ENCODE measurements at places on chromosomes 5 and 9.

- DNase-seq, result peak; percentile 74
Measured at GRCh38 chr5:176629853-176630680, at the start of the genes EIF4E1B and SNCB. EIF4E1B (plus strand) TSS chr5:176630675; CDS start chr5:176642788, 12,113 bp downstream. SNCB (minus strand) TSS chr5:176630534; CDS start chr5:176629654, 880 bp downstream.

DNA sequence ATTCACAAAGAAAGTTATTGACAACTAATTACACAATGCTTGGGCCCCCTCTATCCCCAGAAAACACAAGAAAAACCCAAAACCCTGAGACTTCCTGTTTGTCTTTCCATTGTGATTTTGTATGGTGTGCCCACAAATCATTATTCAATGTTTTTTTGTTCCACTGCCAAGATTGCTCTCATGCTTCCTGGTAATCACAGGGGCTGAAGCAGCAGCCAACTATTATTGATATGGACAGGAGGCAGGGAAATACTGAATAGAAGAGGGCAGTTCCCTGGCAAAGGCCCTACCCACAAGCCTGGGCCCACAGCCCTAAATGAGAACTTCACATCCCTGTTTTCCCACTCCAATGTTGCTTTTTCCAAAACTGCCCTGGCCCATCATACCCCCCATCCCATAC is 21.5 kb upstream of the RFK start:
- peak; percentile 82 for DNase-seq

DNA sequence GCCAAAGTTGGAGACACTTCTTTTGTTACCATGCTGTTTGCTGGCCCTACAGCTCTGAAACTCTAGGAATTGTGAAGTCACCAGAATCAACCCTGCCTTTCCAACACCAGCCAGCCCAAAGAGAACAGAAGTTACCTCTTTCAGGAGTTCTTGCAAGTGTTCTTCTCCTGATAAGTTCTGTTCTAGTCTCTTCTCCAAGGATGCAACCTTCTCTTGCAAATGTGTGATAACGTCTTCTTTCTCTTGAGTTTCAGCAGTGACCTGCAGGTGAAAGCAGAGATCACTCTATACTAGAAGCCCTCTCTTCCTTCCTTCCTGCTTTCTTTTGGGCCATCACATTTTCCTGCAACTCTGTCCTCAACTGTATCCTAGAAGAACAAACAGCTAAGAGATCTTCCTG is 29.1 kb downstream of the GOLGA1 start:
- DNase-seq, result no peak

DNA sequence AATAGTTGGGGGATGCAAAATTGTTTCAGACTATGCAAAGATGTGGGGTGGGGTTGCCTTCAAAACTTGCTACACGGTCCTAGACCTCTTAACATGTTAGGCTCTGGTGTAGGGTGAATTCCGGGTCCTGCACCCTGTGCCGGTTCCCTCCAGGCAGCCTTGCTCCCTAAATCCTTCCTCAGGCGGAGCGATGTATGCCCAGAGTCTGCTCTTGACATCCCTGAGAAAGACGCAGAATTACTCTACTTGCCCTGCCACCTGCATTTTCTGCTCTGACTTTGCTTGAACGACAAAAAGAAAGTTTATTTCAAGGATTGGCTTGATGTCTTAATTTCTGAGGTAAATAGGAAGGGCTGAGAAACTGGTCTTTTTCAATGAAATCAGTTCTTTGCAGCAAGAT is 691 bp downstream of the THBS4 start:
- DNase-seq, result no peak

GRCh38 chr5:6909901-6910300 is 196.7 kb downstream of the TENT4A start:
- no peak for DNase-seq

GRCh38 chr5:108720391-108720790 is 27.3 kb upstream of the FER start:
- no peak for DNase-seq

- no peak for DNase-seq
Measured at GRCh38 chr9:109504689-109505088, 6.6 kb upstream of the PTPN3 start.

- DNase-seq, result peak; percentile 26
Measured at GRCh38 chr5:116652196-116652729, 77.6 kb upstream of the SEMA6A start.

- DNase-seq, result no peak
Measured at GRCh38 chr9:127384016-127384730, 12.8 kb upstream of the SLC2A8 start.

- DNase-seq, result no peak
Measured at GRCh38 chr9:132630811-132631210, 39.0 kb downstream of the DDX31 start.

GRCh38 chr5:131382407-131383395 is 118.8 kb downstream of the CDC42SE2 start:
- DNase-seq, result peak; percentile 14

GRCh38 chr9:36471359-36471758 is 71.3 kb upstream of the RNF38 start:
- DNase-seq, result no peak

GRCh38 chr9:137460363-137461315 is 1.5 kb upstream of the NSMF start:
- no peak for DNase-seq

DNA sequence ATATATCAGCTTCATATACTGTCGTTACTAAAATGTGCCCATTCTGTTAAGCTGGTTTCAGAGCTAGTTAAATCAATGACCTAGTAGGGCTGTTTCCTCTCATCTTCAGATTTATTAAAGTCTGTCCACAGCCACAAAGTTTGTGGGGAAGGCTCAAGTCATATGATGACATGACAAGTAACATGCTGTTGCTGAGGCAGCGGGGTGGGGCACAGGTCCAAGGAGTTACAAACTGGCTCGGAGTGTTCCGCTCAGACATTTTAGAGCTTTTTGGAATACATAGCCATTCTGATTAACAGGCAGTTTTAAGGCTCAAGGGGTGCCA is 2.7 kb upstream of the ANP32B start:
- no peak for DNase-seq

GRCh38 chr5:78640662-78641474 is 7.7 kb downstream of the LHFPL2 start:
- DNase-seq, result no peak

DNA sequence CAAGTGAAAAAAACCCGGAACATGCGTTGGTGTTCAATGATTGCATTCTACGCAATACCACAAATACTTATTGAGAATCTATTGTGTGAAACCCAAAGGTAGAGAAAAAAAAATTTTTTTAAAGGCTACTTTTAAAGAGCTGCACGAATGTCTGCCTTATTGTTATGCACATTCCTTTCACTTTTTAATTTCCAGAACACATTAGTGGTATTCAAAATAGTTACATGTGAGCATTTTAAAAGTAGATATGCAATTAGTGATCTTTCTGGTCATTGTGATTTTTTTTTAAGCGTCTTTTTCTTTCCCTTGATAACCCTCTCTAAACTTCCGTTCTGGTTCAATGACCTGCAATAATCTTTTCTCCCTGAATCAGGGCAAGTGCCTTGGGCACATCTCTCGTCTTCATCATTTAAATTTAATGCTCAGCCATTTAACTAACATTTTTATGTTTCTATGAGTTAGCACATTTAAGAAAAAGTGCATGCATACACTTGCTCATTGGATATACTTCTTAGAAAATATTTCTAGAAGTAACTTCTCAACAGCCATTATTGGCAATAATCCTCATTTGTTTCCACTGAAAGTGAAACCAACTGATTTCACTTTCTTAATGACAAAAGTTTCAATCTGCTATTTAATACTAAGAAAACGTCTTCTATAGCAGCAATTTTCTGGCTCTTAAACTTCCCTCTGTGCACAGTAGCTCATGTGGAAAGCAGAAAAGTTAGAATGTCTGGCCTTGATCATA is 80.3 kb downstream of the CDH6 start:
- DNase-seq, result no peak

GRCh38 chr5:147057051-147057450 is 177.8 kb upstream of the STK32A start:
- no peak for DNase-seq

DNA sequence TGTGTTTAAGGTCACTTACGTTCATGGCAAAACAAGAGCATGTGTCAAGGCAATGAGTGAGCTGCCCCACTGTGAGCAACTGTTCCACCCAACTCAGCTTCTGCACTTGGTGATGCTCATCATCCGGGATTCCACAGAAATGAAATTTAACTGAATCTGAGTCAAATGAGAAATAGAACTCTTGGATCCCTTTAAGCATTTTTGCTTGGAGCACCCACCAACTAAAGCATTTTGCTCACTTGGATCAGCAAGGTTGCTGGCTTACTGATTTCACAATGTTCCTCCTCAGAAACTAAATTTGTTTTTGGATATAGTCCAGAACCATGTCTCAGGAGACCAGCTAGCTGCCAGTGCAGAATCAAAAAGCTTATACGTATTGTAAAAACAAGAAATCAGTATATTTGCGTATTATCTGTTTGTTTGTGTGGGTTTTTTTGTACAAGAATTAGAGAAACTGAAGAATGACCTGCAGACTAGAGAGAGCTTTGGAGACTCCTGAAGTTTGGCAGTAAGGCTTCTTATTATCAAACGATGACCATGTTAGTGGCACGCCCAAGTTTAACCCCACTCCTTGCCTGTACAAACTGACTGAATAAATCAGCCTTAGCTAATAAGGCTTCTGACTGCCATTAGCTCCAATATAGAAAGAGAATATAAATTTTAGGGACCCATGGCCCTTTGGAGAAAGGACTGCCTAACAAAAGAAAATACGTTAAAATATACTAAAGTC is 153.8 kb upstream of the FST start:
- no peak for DNase-seq

DNA sequence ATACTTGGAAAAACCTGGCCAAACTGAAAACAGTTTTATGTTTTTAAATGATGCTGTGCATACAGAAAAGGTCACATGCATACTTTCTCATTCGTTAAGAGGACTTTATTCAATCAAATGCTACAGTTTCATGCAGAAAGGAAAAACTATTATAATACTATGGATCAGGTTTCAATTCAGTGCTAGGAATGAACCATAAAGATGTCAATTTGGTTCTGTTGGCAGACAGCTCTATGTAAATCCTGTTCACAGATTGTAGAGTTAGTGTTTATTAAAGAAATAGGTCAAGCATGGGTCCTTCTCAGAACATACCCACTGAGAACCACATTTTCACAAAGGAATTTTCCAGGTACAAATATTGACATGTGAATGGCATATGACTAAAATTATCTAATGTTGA is 57.1 kb downstream of the RETREG1 start:
- no peak for DNase-seq

DNA sequence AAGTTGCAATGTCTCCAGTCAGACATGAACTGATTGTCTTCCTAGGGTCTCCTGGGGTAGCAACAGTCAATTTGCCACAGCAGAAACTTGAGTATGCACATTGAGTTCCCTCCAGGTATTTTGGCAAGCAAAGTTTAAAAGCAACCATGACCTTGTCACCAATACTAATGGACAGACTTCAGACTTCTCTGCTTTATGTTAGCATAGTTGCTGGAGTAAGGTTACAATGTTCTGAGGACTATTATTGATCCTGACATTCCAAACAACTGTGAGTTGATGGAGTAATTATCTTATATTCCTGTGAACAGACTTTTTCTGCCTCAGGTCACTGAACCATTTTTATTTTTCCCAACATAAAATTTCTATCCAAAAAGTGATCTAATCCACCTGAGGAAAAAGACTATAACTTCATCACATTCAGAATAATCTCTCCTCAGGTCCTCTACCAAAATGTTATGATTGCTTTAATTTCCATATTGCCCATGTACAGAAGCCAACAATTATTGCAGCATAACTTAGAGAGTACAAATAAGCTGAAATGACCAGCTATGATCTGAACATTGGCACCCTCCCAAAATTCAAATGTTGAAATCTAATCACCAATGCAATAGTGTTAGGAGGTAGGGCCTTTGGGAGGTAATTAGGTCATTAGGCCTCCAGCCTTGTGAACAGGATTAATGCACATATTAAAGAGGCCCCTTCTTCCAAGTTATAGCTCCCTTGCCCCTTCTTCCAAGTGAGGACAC is 228.3 kb downstream of the PDE4D start:
- DNase-seq, result peak; percentile 10

DNA sequence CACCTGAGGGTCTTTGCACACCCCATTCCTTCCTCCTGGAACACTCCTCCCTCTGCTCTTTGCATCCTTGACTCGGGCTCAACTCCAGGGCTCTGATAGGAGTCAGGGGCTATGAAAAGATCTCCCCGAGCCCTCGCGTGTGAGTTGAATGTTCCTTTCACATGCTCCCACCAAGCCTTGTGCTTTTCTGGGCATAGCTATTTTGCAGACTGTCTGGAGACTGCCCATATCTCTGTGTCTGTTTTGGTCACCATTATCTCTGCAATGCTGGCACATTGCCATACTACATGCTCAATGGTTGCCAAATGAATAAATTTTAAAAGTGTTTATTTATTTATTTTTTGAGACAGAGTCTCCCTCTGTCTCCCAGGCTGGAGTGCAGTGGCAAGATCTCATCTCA is 56.9 kb upstream of the PLPP1 start:
- DNase-seq, result no peak

GRCh38 chr5:128213340-128213739 is 129.8 kb downstream of the SLC12A2 start:
- peak; percentile 60 for DNase-seq

- DNase-seq, result no peak
Measured at GRCh38 chr9:14272927-14273528, 40.9 kb downstream of the NFIB start.

DNA sequence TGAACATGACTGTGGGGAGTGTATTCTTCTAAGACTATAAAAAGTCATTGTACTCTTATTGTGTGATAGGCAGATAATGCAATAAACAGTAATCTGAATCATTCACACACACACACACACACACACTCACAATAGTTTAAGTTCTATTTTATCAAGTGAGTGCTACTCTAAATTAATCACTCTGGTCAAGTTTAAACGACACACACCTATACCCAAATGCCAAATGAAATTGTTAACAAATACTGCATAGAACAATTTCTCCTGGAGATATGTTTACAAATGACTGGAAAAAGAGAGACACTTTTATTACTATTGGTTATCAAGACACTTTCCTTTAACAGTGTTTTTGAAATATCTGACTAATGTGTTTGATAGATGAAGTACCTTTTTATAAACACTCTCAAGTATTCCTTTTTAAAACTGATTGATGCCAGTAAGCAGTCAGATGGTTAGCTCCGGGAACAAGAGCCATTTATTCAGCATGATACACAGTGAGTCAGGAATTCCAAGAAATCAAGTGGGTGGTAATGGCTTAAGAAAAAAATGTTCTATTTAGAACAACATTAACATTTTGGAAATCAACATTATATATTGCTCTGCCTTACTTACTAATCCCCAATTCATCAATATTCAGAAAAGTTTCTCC is 521.6 kb upstream of the ST8SIA4 start:
- DNase-seq, result no peak

GRCh38 chr5:108028412-108028811 is 353.5 kb downstream of the FBXL17 start:
- DNase-seq, result no peak

DNA sequence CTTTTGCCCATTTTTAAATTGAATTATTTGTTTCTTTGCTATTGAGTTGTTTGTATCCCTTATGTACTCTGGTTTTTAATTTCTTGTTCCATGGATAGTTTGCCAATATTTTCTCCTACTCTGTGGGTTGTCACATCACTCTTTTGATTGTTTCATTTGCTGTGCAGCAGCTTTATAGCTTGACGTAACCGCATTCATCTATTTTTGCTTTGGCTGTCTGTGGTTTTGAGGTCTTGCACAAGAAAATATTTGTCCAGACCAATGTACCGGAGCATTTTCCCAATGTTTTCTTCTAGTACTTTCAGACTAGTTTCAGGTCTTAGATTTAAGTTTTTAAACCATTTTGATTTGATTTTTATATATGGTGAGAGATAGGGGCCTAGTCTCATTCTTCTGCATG is 36.2 kb upstream of the ZNF366 start:
- no peak for DNase-seq

- DNase-seq, result peak; percentile 30
Measured at GRCh38 chr9:99105152-99106043, 485 bp downstream of the TGFBR1 start.

Data from NCI-H2081 (cell line).